ENCODE measurements at places on chromosomes 1 and 21.

DNA sequence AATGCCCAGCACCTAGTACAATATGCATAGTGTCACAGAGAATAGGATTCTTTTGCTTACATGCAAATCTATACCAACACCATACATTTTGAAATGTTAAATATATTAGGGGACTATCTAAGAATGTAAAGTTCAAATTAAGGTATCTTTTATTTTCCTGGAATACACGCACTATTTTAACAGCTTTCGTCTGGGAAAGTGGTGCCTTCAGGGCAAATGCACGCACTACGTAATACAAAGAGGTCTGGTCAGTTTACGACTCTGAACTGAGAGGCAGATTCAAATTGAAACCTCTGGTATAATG is 931 bp downstream of the FUBP1 start:
- H3K4me1 ChIP-seq: peaks cover 68% of the 10 kb centered on the region
- no peak overlapping the region for H3K4me3 ChIP-seq
- H3K27ac ChIP-seq: no peak overlapping the region
- DNase-seq: no peak

DNA sequence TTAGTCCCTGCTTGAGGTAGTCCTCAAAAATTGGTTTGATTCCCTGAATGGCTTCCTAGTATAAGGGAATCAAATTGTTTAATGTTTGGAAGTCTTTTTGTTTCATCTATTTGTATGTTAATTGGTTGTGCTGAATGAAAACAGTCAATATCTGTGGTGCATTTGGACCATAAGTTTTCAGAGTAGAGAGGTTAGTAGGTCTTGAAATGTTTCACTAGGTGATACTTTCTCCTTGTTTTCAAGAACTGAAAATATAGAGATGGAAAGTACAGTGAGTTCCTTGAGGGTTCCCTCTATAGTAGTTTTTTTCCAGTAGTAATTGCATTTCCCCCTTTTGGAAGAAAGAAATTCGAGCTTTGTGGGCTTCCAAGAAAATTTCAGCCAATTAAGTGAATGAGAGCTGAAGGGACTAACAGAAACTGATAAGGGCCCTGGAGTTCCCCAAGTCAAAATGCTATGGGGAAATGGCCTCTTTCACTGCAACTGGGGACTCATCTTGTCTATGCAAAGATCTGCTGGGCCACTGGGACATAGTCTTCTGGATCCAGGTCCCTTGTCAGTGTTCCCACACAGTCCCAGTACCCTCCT is 18.6 kb upstream of the CEP350 start:
- H3K36me3 ChIP-seq: no peaks in the 10 kb centered on the region
- no peaks in the 10 kb centered on the region for H3K4me1 ChIP-seq
- H3K4me3 ChIP-seq: no peak overlapping the region
- no peak overlapping the region for H3K27ac ChIP-seq
- no peak for DNase-seq

- H3K36me3 ChIP-seq: peaks cover 5% of the 10 kb centered on the region
- H3K4me1 ChIP-seq: no peaks in the 10 kb centered on the region
- no peak overlapping the region for H3K27ac ChIP-seq
- peaks cover 15% of the 10 kb centered on the region for H3K27me3 ChIP-seq
- H3K4me3 ChIP-seq: no peak overlapping the region
- no peak for DNase-seq
These were observed 13.5 kb upstream of the MYOM3 start for GRCh38 chr1:24125456-24125855.

- H3K27me3 ChIP-seq: no peaks in the 10 kb centered on the region
- DNase-seq: no peak
- peak overlapping the region; percentile 58 for H3K4me3 ChIP-seq
These were observed 86.5 kb downstream of the CDC14A start for GRCh38 chr1:100438789-100439188.

GRCh38 chr1:23527366-23527765 is 3.7 kb downstream of the E2F2 start:
- H3K4me3 ChIP-seq: peak overlapping the region; percentile 91
- DNase-seq: no peak
- H3K27me3 ChIP-seq: no peaks in the 10 kb centered on the region

DNA sequence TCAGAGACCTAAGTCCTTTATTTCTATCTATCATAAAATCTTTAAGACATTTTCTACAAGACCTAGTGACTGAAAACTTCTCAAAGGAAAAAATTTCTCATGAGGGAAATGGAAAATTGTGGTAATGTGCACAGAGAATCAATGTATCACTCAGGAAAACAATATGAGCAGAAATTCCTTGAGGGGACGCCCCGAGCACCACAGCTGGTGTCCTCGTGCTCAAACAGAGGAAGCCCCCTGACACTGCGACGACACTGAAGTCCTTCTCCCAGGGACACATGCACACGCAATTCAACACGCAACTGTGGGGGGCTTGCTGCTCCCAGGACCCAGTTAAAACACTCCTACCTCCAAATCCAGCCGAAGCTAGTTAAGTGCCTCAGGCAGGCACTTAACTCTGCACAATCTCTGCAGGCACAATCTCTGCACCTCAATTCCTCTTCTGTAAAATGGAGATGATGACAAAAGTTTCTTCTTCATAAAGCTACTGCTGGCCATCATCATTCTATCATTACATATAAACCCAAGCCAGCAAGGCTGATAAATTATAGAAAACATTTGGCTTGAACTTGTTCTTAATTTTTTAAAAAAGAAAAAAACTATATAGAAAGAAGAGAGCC is 16.0 kb downstream of the ZBTB17 start:
- peaks cover 99% of the 10 kb centered on the region for H3K4me1 ChIP-seq
- H3K27ac ChIP-seq: peak overlapping the region; percentile 94
- DNase-seq: no peak
- peak overlapping the region; percentile 11 for H3K4me3 ChIP-seq

Measured in activated T-cell treated with anti-CD3 and anti-CD28 coated beads, Interleukin-2, amount 50 U/mL, for 72 hours (primary cell).